ENCODE measurements at places on chromosomes 11 and 22.

DNA sequence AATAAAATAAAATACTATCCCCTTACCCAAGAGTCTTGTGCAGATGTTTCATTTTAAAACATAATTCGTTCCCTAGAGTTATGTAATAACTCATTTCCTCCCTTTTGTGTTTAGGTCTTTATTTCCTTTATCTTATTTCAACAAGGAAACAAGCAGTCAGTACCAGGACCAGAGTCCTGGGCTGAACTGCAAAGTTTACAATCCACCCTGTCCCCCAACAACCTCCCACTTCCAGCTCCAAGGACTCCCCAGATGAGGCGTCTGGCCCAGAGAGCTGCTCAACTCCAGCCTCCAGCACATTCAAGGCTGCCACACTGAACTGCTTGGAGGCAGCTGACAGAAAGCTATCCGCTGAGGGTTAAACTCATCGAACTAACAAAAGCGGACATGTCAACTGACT, 4.5 kb downstream of the POLDIP3 start:
- DNase-seq = no peak

DNA sequence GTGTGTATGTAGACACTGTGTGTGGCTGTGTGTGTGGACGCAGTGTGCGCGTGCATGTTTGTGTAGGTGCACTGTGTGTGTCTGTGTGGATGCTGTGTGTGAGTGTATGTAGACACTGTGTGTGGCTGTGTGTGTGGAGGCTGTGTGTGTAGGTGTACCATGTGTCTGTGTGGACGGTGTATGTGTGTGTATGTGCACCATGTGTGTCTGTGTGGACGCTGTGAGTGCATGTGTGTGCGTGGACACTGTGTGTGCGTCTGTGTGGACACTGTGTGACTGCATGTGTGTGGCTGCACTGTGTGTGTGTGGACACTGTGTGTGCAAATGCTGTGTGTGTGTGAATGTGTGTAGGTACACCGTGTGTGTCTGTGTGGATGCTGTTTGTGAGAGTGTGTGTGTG, 10.3 kb downstream of the TRPM5 start:
- no peak for DNase-seq

GRCh38 chr11:10606536-10607208, 38.2 kb upstream of the LYVE1 start:
- DNase-seq = no peak

DNA sequence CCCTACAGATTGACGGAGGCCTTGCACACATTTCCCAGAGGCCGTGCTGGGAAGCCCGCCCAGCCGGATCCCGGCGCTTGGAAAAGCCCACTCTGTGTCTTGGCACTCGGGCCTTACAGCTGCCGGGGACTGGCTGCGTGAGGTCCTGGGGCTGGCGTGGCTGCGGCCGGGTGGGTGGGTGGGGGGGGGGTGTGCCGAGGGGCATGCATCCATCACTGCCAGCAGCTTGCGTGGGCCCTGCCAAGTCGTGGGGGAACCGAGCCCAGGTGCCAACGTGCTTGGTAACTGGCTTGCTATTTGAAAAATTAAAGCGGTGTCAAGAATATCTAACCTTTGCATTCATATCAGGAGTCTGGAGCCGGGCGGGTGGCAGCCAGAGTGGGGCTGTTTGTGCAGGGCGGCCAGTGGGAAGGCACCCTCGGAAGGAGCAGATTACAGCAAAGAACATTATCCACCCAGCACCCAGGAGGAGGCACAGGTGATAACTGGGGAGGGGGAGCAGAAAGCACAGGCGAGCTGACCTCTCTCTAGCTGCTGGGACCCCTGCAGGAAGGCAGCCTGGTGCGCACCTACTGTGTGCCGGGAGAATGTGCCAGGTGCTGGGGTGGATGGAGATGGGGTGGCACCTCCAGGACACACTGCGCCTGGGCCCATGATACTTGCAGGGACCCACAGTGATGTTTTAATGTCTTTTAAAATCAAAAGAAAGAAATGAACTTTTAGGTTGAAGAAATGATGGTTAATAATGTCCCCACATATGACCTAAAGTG, 28.5 kb upstream of the SMIM38 start:
- no peak for DNase-seq

DNA sequence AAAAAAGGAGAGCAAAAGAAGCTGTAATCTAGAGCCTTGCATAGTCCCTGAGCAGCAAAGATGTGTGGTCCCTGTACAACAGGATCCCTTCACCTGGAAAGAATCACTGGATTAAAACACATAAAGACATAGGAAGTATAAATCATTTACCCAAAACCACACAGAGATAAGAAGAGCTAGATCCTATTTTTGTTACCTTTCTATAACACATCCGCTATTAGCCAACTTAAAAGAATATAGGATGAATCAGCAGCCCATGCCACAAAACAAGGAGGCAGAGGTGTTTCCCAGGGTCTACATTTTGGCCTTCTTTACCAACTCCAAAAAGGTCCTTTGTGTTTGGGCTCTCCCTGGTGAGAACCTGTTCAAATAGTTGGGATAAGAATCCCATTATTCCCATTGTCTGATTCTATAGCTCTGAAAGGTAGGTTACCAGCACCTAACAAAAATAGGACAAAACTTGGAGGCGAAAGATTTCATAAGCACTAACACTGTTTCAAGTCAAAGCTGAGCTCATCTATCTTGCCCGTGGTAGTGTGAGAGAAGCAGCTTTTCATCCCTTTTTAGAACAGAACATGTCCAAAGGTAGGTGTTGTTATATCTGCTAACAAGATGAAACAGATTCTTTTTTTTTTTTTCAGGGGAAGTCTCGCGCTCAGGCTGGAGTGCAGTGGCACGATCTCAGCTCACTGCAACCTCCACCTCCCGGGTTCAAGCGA, 26.8 kb downstream of the PAK1 start:
- no peak for DNase-seq

GRCh38 chr11:2928605-2929530, at the start of gene PHLDA2:
PHLDA2 (minus strand) TSS chr11:2929420; CDS start chr11:2929364, 56 bp downstream.
- DNase-seq = no peak

DNA sequence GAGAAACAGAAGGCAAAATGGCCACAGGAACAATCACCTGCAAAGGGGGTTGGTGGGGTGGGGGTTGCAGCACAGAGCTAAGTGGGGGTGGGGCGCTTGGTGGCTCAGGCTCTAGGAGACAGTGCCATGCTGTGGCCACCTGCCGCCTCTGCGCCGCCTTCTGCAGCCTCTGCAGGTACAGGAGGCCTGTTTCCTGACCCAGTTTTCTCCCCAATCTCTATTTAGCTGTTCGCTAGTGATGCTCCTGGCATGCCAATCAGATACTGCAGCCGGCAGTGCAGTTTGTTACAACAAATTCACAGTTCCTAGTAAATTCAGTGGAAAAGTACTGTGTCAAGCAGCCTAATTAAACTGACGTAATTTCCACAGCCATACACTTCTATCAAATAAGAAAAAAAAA, 106.4 kb downstream of the SERGEF start:
- DNase-seq = no peak

GRCh38 chr11:68010090-68011041, at the start of gene ALDH3B1:
ALDH3B1 (plus strand) TSS chr11:68010327; CDS start chr11:68015298, 4,971 bp downstream.
- peak; percentile 85 for DNase-seq

GRCh38 chr11:92687724-92688123, 281.7 kb upstream of the MTNR1B start:
- no peak for DNase-seq

DNA sequence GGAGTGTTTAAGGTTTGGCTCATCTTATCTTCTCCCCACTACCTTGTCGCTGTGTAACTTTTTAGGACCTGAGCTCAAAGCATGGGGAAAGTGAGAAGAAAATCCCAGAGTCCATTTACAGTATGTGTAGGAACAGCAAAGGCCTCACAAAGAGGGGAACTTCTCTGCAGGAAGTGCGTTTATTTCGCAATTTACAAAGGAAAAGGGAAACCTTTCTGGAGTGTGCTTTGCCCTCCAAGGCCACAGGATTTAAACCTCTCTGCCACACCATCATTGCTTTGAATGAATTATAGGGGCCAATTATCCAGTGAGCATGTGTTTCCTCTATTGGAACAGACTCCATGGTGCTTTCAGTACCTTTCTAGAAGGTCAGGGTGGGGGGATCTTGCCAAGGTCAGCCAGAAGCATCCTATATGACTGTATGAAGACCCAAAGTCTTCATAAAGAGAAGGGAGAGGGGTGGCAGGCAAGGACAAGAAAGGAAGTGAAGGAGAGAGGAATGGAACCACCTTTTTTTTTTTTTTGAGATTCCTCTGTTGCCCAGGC, 68.1 kb upstream of the LMO2 start:
- no peak for DNase-seq

GRCh38 chr11:96101146-96101545, 177.2 kb upstream of the MTMR2 start:
- no peak for DNase-seq

GRCh38 chr11:62611705-62612365, 740 bp downstream of the EML3 start:
- peak; percentile 23 for DNase-seq

- no peak for DNase-seq
Measured at GRCh38 chr22:27785831-27786230, 15.7 kb downstream of the MN1 start.

GRCh38 chr11:61782299-61782698, 10.1 kb downstream of the TMEM258 start:
- DNase-seq = no peak

DNA sequence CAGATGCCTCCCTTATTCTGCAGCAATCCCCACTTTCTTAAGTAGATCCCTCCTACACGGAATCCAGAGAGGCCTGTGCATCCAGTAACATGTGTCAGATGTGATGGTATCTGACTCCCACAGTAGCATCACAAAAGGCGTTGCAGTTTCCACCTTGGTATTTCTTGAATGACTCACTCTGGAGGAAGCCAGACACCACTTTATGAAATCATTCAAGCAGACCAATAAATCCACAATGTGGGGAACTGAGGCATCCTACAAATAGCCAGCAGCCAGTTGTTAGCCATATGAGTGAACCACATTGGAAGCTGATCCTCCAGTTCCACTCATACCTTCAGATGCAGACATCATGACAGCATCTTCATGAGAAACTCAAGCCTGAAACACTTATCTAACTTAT, 798.1 kb downstream of the OPCML start:
- peak; percentile 11 for DNase-seq

GRCh38 chr22:38861927-38862326, 10.1 kb downstream of the CBX6 start:
- no peak for DNase-seq

DNA sequence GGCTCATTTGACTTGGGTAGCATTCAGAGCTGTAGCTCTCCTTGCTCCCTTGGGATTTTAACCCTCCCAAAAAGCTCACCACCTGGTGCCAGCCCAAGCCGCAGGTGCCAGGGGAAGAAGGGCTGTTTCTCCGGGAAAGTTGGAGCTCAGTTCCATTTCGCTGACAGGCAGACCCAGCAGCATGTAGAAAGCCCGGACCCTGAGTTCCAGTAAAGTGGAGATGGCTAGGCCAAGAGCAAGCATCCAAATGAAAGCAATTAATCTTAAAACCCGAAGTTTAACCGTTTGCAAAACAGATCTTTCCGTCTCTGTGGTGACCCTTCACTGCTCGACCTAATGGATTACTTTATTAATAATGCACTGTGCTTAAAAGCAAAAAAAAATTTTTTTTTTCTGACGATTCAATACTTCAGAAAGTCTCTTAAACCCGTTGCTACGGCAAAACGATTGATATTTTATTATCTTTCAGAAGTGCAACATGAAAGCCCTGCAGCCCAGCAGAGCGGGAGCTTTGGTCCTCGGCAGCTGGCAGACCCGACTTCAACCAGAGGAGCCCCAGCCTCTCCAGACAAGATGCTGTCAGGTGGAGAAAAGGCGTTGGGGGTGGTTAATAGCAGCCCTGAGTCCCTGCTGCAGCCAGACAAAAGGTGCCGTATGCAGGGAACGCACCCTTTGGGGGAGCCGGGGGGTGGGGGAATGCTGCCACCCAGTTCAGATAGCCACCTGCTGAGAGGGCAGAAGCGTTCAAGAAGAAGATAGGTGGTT, 3.3 kb downstream of the LMO1 start:
- no peak for DNase-seq

DNA sequence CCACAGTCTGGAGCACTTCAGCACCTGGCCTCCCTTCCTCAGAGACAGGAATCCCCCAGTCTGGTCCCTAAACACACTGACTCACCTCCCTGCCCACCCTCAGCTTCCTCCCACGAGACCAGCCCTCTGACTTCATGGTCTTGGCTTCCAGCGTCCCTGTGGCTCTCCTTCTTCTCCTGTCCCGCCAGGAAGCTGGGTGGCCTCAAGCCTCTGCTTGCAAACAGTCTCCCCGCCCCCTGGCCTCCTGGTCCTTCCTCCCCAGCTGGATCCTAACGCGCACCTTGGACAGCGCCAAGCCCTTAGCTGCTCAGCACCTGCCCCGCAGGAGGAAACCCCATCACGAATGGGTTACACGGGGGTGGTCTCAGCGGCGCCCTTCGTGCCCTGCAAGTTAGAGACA, 4.5 kb downstream of the NCF4 start:
- no peak for DNase-seq

- no peak for DNase-seq
Measured at GRCh38 chr11:100353083-100353482, 334.0 kb upstream of the ARHGAP42 start.

DNA sequence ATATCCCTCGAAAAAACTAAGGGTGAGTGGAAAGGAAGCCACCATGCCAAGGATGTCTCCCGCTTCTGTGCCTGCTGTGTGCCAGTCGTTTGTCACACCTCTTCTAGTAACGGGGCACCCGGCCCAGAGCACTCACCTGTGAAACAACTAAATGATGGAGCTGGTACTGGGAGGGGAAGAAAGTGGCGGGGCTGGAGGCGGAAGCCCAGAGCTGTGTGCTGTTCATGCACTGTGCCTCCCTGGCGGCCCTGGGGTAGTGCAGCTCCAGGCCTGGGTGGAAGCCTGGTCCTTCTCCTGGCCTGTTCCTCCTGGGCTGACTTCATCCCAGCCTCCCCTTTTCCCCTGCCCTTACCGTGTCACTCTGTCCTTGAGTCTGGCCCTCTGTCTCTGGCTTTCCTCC, 130.2 kb downstream of the CEP164 start:
- DNase-seq = no peak

GRCh38 chr11:122343210-122343609, 227.2 kb upstream of the BLID start:
- DNase-seq = no peak

GRCh38 chr11:102683277-102683676, 22.3 kb downstream of the MMP27 start:
- DNase-seq = no peak

- no peak for DNase-seq
Measured at GRCh38 chr11:1126935-1127663, 30.7 kb upstream of the MUC5AC start.

All from nucleus accumbens (tissue), 56 donors.